ENCODE measurements at places on chromosomes 7 and 10. TPM values are rescaled to one million over a fixed set of nuclear protein-coding genes. Genes with fewer than 3 reads are reported as not detected.

The PCDH15 gene
- 0.49 TPM for polyA plus RNA-seq

DNA sequence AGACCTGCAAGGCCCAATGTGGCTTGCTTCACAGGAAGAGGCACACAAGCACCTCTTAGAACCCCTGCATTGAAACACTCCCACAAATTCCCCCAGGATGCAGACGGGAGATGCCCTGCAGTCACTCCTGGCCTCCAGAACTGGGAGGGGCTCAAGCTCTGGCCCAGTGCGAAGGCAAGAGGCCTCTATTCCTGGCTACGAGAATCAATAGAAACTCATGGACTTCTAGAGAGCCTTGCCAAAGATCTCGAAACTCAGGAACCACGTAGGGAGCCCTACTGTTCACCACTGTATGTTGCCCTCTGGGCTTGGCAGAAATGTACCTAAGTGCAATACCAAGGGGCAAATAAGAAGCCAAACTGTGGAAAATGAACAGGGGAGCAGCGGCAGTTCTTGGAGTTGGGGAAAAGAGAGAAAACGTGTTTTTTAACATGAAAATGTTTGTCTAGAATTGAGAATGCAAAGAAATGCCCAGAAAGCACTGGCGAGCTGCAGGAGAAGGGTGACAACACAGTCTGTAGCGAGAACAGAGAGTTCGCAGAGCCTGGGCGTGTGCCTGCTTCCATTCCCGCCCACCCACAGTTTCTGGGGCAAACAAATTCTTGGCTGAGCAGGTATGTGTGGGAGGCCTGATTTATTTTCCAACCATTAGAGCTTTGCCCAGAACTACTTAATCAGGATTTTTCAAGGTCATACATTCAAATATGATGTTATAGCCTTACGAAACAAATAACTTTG lies 260.5 kb upstream of the KLF14 start:
- H3K36me3 ChIP-seq: no peaks in the 10 kb centered on the region
- H3K4me1 ChIP-seq: no peaks in the 10 kb centered on the region
- H3K27ac ChIP-seq: no peak overlapping the region
- H3K4me3 ChIP-seq: no peak overlapping the region
- no peaks in the 10 kb centered on the region for H3K27me3 ChIP-seq
- DNase-seq: no peak

The CALU gene
- 305 TPM for polyA plus RNA-seq

DNA sequence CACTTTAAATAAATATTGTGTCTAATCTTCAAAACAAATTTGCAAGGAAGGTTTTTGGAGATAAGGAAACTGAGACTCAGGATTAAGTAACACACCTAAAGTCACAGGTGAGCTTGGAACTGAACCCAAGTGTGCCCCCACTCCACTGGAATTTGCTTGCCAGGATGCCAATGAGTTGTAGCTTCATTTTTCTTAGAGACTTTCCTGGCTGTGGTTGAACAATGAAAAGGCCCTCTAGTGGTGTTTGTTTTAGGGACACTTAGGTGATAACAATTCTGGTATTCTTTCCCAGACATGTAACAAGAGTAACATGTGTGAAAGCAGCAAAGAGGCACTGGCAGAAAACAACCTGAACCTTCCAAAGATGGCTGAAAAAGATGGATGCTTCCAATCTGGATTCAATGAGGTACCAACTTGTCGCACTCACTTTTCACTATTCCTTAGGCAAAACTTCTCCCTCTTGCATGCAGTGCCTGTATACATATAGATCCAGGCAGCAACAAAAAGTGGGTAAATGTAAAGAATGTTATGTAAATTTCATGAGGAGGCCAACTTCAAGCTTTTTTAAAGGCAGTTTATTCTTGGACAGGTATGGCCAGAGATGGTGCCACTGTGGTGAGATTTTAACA lies 1.5 kb downstream of the IL6 start:
- peak; percentile 78 for DNase-seq
- H3K36me3 ChIP-seq: no peaks in the 10 kb centered on the region
- no peak overlapping the region for H3K4me3 ChIP-seq
- H3K27me3 ChIP-seq: no peaks in the 10 kb centered on the region
- no peak overlapping the region for H3K27ac ChIP-seq

DNA sequence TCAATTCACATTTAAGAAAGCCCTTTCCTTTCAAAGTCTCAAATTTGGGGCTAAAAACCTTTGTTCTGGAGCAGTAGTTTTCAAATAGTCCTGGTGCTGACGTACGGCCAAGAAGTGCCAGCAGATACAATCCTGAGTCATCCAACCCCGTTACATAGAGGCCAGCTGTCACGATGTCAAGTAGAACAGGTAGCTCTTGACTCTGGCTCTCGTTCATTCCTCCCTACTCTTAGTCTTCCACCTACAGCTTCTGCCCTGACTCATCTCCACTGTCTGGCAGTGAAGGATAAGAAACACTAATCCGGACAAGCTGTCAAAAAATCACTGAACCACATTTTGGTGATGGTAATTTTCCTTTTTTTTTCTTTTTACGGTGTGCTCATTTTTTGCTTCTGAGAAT lies 132.4 kb upstream of the PTN start:
- no peak overlapping the region for H3K4me3 ChIP-seq
- no peak for DNase-seq
- no peak overlapping the region for H3K27ac ChIP-seq
- H3K4me1 ChIP-seq: no peaks in the 10 kb centered on the region
- no peaks in the 10 kb centered on the region for H3K36me3 ChIP-seq

DNA sequence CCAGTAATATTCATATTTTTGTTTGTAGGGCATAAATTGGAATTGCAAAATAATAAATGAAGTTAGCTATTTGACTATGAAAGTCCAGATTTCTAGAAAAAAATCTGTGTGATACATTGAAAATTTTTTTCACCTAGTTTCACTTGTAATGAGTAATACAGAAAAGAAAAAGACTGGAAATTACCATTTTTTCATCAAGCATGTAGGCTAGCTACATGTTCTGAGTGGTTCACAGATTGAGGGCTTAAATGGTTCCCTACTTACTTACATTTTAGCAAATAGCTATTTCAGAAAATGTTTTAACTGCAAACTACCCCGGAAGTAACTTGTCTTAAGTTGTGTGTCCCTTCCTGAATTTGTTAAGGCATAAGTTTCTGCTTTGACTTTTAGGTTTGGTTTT lies 396.0 kb downstream of the PHF14 start:
- H3K36me3 ChIP-seq: no peaks in the 10 kb centered on the region
- no peak overlapping the region for H3K4me3 ChIP-seq
- H3K27me3 ChIP-seq: no peaks in the 10 kb centered on the region

DNA sequence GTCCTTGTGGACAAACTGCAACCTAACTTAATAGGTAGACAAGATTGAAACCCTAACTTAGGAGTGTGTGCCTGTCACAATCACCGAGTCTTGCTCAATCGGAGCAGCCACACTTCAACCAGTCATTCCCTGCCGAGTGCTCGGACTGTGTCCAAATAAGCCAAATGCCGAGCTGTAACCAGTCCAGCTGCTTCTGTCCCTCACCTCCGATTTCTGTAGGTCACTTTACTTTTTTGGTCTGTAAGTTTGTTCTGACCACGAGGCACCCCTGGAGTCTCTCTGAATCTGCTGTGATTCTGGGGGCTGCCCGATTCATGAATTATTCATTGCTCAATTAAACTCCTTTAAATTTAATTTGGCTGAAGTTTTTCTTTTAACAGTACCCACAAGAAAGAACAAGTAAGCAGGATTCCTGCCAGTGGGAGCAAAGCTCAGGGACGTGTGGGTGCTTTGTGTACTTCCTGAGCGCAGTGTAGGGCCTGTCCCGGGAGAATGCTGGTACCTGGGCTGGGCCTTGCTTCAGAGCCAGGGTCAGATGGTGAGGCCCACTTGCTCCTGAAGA lies 140.1 kb downstream of the ACTR3B start:
- no peak overlapping the region for H3K27ac ChIP-seq
- no peak overlapping the region for H3K4me3 ChIP-seq
- peak; percentile 7 for DNase-seq
- H3K36me3 ChIP-seq: no peaks in the 10 kb centered on the region
- no peaks in the 10 kb centered on the region for H3K4me1 ChIP-seq

The LOXL4 gene
- polyA plus RNA-seq: 3.1 TPM

- H3K4me3 ChIP-seq: no peak overlapping the region
- DNase-seq: peak; percentile 36
- H3K27ac ChIP-seq: no peak overlapping the region
- H3K4me1 ChIP-seq: no peaks in the 10 kb centered on the region
These were observed 4.7 kb upstream of the AFAP1L2 start for GRCh38 chr10:114408968-114409444.

DNA sequence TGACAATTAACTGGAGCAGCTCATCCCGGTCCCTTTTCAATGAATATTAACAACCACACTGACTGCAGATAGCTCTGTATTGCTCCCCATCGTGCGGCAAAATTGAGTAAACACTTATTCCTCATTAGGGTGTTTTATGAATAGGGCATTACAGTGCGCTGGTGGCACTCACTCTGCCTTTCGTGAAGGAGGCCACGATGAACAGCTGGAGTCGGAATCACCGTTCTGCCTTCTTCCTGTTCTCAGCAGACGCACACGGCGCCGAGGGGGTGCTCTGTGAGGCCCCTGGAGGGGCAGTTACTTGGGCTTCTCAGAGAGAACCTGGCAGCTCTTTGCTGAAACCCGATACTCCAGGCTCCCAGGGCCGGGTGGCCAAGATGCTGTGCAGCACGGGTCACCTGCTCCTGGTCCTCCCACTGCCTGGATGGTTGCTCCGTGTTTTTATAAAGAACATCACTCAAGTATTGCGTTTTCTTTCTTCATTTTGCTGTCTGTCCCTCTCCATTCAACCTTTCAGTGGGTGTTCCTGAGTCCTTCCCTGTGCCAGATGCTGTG lies 241.9 kb downstream of the GLRX3 start:
- no peak overlapping the region for H3K27ac ChIP-seq
- no peaks in the 10 kb centered on the region for H3K36me3 ChIP-seq
- DNase-seq: no peak
- no peak overlapping the region for H3K4me3 ChIP-seq

GRCh38 chr10:33387720-33388119 lies 53.3 kb upstream of the NRP1 start:
- H3K4me1 ChIP-seq: no peaks in the 10 kb centered on the region
- H3K4me3 ChIP-seq: no peak overlapping the region
- no peaks in the 10 kb centered on the region for H3K27me3 ChIP-seq
- no peak for DNase-seq
- no peaks in the 10 kb centered on the region for H3K36me3 ChIP-seq

The LRRD1 gene
- 0.20 TPM for polyA plus RNA-seq

- no peak overlapping the region for H3K27ac ChIP-seq
- no peaks in the 10 kb centered on the region for H3K36me3 ChIP-seq
- H3K27me3 ChIP-seq: no peaks in the 10 kb centered on the region
- H3K4me3 ChIP-seq: no peak overlapping the region
- DNase-seq: no peak
These were observed 183.4 kb downstream of the PRKG1 start for GRCh38 chr10:51257511-51258248.

The BRAT1 gene
- 80.5 TPM for polyA plus RNA-seq

GRCh38 chr7:131507592-131508331 lies 48.7 kb downstream of the PODXL start:
- H3K4me3 ChIP-seq: no peak overlapping the region
- H3K27ac ChIP-seq: no peak overlapping the region
- DNase-seq: peak; percentile 76
- H3K36me3 ChIP-seq: peaks cover 26% of the 10 kb centered on the region

DNA sequence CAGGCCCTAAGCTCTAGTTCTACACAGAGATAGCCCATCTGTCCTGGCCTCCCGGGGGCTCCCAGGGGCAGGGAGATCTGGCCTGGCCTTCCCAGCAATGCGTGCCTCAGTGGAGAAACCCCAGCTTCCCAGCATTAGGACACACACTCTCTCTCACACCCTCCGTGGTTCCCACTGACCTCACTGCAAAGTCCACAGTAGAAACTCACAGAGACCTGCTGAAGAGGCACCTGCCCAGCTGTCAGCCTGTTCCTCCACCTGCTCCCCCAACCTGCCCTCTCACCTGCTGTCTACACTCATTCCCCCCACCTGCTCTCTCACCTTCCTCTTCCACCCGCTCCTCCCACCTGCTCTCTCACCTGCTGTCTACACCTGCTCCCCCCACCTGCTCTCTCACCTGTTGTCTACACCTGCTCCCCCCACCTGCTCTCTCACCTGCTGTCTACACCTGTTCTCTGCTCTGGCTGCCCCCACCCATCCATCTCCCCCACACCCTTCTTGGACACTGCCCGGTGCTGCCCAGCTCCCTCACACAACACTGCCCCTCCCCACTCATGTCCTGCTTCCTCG lies 21.1 kb upstream of the PFKP start:
- H3K27me3 ChIP-seq: no peaks in the 10 kb centered on the region
- H3K27ac ChIP-seq: peak overlapping the region; percentile 100
- peaks cover 48% of the 10 kb centered on the region for H3K4me1 ChIP-seq
- no peaks in the 10 kb centered on the region for H3K36me3 ChIP-seq

The CADPS2 gene
- 12.2 TPM for polyA plus RNA-seq

- peak; percentile 11 for DNase-seq
- H3K27ac ChIP-seq: no peak overlapping the region
- H3K4me3 ChIP-seq: no peak overlapping the region
- H3K4me1 ChIP-seq: no peaks in the 10 kb centered on the region
- H3K27me3 ChIP-seq: no peaks in the 10 kb centered on the region
These were observed 1.2 kb downstream of the CYP2E1 start for GRCh38 chr10:133528296-133528844.

DNA sequence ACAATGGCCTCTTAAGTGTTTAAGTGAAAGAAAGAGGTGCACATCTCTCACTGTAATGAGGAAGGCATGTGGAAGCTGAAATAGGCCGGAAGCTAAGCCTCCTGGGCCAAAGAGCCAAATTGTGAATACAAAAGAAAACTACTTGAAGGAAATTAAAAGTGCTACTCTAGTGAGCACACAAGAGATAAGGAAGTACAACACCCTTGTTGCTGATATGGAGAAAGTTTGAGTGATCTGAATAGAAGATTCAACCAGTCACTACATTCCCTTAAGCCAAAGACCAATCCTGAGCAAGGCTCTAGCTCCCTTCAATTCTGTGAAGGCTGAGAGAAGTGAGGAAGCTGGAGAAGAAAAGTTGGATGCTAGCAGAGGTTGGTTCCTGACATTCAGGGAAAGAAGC lies 8.2 kb downstream of the DKK1 start:
- no peaks in the 10 kb centered on the region for H3K27me3 ChIP-seq
- no peaks in the 10 kb centered on the region for H3K4me1 ChIP-seq
- H3K27ac ChIP-seq: no peak overlapping the region
- H3K36me3 ChIP-seq: no peaks in the 10 kb centered on the region

The SMKR1 gene
- polyA plus RNA-seq: 0.32 TPM

The SEMA3A gene
- polyA plus RNA-seq: 33.5 TPM

The OR13A1 gene
- polyA plus RNA-seq: not detected

The PRSS2 gene
- not detected for polyA plus RNA-seq

- H3K27me3 ChIP-seq: no peaks in the 10 kb centered on the region
- H3K4me3 ChIP-seq: no peak overlapping the region
- H3K27ac ChIP-seq: peak overlapping the region; percentile 67
- no peaks in the 10 kb centered on the region for H3K36me3 ChIP-seq
These were observed 172.5 kb downstream of the PRKAG2 start for GRCh38 chr7:151704299-151704959.

- H3K4me1 ChIP-seq: no peaks in the 10 kb centered on the region
- no peak overlapping the region for H3K27ac ChIP-seq
- no peaks in the 10 kb centered on the region for H3K27me3 ChIP-seq
- H3K4me3 ChIP-seq: no peak overlapping the region
- no peak for DNase-seq
- H3K36me3 ChIP-seq: no peaks in the 10 kb centered on the region
These were observed 595.8 kb upstream of the MKI67 start for GRCh38 chr10:128721963-128722445.

Data from cardiac muscle cell (in vitro differentiated cells and primary cell).